ENCODE measurements at places on chromosomes 6 and 20.
A peak's percentile ranks its signal among the peaks of the same experiment; 100 is the strongest.

DNA sequence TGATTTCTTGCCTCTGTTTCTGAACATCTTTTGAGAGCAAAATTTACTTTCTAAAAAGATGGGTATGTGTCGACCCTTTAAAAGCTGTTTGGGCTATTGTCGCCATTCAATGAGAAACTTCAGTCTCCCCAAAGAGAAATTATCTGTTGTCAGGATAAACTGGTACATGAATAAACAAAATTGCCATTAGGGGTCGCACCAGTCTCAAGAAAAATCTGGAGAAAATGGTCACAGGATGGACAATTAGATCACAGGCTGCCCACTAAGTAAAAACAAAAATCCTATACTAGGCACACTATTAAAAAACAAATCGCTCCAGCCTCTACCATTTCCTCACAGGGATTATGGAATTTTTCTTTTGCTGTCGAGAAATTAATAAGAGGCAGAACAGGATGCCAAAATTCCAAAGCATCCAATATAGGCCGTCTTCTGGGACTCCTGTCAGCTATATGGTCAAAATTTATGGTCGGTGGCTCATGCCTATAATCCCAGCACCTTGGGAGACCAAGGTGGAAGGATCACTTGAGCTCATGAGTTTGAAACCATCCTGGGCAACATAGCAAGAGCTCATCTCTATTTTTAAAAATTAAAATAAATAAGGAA is 5.5 kb upstream of the HLA-E start:
- DNase-seq = peak; percentile 70

DNA sequence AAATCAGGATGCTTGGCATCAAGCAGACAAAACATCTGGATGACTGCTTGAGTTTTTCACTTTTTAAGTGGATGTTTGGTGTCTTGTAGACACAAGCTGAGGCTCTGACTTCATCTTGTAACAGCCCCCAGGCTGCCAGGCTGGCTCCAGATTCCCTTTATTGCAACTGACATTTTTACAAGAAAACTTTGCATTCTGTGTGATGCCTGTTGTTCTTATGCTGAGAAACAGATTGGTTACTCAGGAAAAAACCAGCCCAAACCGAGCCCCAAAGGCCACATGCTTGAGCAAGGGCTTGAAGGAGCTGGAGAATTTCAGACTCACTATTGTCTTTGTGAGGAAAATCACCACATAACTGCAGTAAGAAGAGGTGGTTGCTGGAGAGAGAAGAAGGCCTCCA is 98.4 kb upstream of the PREP start:
- no peak for DNase-seq

- DNase-seq = no peak
These were observed 27.1 kb downstream of the CDS2 start for GRCh38 chr20:5153612-5154542.

GRCh38 chr20:18394363-18394762 is 72.5 kb downstream of the DZANK1 start:
- DNase-seq = no peak

- DNase-seq = no peak
These were observed 40.3 kb downstream of the MYLK4 start for GRCh38 chr6:2710412-2710811.

- no peak for DNase-seq
These were observed 28.9 kb downstream of the SLC17A5 start for GRCh38 chr6:73624896-73625295.

DNA sequence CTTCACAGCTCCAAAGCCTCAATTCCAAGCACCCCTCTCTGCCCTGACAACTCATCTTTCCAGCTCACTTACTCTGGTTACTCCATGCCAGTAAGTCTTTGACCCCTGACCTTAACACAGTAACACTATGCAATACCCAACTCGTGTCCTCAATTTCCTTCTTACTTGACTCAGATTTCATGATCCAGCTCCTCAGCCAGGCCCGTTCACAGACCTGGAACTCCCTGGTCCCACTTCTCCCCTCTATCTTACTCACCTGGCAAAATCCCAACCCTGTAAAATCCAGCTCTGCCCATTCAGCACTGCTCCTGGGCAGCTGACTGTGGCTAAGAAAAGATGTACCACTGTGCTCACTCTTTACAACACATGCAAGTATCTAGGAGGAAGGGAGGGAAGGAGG is 7.9 kb downstream of the GNL1 start:
- DNase-seq = no peak

- no peak for DNase-seq
These were observed 71.1 kb downstream of the SLC22A23 start for GRCh38 chr6:3385660-3386151.

DNA sequence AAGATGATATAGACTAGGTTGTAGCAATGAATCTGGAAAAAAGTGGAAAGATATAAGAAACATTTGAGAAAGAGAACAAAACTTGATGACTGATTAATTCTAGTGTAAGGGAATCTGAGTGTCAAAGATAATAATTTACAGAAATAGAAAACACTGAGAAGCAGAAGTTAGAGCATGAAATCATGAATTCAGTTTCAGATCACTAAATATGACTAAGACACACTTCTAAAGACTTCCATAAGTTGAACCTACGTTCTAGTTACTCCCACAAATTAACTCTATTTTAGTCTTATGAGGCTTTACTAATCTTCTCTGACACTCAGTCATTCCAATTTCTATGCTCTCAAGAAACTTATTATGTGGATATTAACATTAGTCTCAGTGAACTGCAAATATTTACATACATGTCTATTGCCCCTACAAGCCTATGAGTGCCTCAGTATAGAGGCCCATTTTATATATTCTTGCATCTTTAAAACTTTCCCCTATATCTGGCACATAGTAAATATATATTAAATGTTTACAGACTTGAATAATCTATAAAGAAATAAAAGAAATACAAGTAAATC is 30.4 kb downstream of the IBTK start:
- no peak for DNase-seq

DNA sequence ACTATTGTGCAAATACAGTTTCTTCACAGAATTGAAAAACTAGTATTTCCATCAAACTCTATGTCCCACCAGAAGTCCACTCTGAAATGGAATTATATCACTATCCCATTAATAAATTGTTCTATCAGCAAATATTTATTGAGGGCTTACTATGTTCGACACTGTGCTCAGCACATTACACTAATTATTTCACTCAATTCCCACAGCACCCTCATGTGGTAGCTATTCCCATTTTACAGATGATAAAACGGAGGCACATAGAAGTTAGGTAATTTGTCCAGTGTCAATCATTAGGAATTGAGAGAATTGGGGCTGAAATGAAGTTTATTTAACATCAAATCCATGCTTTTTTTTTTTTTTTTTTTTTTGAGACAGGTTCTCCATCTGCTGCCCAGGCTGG is 52.5 kb downstream of the MKKS start:
- DNase-seq = no peak

DNA sequence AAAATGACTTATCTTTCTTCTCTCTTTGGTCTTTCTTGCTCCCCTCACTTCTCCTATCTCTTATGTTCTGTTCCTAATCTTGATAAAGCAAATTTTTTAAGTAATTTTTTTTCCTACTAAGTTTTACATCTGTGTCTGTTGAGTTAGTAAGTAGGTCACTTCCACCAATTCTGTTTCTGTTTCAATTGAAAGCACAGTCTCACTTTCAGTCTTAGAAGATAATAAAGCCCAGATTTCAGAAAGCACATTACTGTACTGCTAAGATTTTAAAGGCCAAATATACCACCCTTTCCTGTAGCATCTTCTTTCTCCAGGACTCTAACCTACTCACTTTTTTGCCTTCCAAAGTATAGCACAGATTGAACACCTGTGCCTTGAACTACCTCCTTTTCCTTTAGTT is 866.1 kb upstream of the ADGRB3 start:
- DNase-seq = no peak

GRCh38 chr6:54827010-54827409 is 19.6 kb upstream of the FAM83B start:
- DNase-seq = no peak

DNA sequence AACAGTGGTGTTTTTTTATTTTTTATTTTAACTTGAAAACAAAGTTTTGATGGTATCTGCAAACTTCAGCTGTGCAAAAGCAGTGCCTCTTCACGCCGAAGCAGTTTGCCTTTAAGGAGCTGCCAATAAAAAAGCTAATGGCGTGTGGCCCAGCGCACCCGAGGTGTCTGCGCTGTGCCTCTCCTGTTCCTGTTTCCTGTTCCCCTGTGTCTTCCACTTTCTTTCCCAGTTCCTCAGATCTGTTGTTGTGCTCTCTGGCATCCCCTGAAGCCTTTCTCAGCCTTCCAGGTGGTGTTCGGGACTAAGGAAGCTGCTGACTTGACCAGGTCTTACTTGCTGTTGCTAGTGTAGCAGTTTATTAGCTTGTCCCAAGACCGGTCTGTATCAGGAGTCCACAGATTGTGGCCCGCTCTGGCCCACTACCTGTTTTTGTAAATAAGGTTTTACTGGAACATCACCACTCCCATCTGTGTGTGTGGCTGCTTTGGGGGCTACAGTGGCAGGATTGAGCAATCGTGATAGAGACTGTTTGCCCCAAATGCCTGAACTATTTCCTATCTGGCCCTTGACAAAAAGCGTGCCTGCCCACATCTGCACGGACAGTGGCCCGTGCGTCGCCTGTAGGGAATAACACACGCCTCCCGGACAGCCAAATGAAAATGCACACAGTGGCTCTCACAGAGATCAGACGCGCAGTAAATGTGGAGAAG is 178.3 kb downstream of the TMEM242 start:
- DNase-seq = no peak

DNA sequence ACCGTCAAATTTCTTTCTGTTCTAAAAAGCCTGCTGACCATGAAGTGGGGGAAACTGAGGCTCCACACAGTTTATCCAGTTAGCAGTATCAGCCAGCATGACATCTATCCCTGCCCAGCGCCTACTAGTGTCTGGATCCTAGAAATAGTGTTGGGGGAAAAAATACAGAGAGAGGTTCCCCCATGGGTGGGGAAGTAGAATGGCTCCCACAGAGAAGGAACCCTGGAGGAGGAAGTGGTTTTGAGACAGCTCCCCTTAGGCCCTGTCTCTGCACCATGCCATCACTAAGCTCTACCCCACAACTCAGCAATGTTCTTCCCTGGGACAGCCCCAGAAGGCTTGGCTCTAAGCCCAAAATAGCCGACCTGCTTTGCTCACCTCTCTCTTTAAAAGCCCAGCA is 153.4 kb downstream of the MBOAT1 start:
- DNase-seq = no peak

DNA sequence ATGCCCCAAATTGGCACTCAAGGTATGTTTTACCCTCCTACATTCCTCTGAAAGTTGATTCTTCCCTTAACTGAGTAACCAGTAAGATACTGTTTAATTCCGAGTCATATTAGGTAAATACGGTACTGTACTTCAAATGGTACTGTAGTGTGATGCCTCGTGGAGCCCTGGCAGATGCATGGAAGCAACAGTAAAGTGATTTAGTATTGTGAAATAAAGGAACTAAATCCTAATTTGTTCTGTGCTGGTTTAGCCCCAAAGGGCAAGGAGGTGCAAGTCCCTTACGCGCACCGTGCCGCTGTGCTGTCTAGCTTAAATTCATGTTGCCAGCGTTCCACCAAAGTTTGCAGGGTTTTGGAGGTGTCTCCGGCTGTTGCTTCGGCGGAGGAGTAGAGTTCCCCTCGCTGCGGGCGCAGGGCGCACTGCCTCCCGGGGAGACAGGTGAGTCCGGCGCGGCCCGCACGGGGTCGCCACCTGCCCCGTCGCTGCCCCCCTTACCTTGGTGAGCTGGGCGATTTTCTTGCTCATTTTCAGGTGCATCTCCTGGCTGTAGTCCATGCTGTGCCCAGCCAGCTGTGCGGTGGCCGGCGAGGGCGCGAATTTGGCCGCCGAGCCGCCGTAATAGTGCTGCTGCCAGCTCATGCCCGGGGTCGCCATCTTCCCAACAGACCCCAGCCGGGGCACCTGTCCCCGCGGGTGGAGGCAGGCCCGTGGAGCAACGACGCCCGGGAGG is 655 bp downstream of the FAM184A start:
- peak; percentile 74 for DNase-seq

DNA sequence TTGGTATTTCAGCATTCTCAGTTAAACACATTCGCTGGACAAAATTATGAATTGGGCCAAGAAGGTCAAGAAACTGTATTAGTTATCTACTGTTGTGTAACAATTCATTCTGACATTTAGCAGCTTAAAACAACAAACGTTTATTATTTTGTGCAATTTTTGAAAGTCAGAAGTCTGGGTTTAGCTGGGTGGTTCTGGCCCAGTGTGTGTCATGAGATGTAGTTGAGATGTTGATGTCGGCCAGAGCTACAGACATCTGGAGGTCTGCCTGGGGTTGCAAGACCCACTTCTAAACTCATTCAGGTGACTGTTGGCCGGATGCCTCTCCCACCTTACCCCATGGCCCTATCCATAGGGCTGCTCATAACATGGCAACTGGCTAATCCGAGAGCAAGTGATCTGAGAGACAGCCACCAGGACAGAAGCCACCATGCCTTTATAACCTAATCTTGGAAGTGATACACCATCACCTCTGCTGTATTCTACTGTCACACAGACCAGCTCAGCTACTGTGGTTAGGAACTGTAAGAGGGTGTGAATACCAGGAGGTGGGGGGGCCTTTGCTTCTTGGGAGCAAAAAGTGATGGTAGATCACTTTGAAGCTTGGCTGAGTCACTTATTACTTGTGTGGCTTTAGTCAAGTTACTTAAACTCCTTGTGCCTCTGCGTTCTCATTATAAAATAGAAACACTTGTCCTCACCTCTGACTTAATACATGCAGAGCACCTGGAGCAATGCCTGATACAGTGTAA is 217.0 kb upstream of the MYLIP start:
- no peak for DNase-seq

GRCh38 chr20:57695940-57696339 is 13.9 kb downstream of the PMEPA1 start:
- DNase-seq = no peak

- DNase-seq = no peak
These were observed 10.8 kb upstream of the EYA2 start for GRCh38 chr20:46883892-46884291.

DNA sequence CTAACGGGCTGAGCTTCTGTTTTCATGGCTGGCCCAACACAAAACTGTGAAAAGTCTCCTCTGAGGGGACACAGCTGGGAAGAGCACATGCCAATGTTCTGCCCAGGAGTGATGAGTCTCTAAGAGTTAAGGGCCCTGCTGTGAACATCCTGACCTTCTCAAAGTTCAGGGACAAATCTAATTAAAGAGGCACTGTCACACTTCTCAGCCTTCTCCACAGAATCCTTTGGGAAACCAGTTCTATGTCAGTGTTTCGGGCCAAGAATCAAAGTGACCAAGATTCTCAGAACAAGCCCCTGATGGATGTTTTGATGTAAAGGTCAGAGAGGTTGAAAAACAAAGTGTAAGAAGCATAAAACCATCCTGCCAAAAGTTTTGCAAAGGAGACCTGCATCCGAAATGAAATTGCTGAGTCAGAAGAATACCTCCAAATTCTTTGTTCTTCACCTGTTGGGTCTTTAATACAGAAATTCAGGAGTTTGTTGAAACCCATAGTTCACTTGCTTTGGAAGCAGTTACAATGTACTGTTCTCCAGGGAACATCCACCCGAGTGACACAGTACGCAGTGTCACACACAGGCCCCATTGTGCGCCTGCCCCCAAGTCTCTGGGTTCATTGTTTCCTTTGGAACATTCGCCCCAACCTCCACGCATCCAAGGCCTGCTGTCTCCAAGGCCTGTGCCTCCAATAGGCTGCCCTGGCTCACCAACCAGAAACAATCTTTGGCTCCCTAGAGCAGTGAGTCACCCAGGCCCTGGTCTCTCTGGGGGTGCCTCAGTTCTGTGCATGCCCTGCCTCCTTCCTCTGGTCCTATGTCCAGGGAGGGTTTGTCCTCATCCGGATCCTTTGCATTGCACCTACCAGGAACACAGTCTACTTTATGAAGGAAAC is 65.5 kb upstream of the QKI start:
- no peak for DNase-seq

Measured in Calu3 (cell line).